ENCODE measurements at places on chromosomes 7 and 10. TPM values are rescaled to one million over a fixed set of nuclear protein-coding genes. Genes with fewer than 3 reads are reported as not detected.
A peak's percentile ranks its signal among the peaks of the same experiment; 100 is the strongest.

GRCh38 chr10:29955329-29955935, 104.0 kb downstream of the JCAD start:
- no peak for DNase-seq

GRCh38 chr7:23022258-23022769, 8.4 kb upstream of the HYCC1 start:
- no peak for DNase-seq

DNA sequence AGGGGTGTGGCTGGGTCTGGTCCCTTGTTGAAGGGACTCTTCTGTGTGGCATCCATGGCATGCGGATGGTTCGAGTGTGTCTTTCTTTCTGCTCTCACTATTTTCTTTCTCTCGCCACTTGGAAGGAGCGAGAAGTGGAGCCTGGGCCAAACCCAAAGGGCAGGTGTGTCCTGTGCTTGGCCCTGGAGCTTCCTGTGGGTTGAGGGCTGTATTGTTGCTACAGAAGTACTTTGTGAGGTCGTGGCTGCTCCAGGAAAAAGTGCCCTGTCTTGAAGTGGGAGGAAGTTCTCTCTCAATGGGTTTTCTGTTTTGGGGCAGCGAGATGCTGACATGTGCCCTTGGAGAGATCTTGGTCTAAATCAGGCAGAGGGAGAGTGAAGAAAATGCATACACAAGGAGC, 72.0 kb downstream of the DOCK1 start:
- DNase-seq = no peak

GRCh38 chr10:72016608-72017300, 52.6 kb downstream of the CHST3 start:
- DNase-seq = no peak

DNA sequence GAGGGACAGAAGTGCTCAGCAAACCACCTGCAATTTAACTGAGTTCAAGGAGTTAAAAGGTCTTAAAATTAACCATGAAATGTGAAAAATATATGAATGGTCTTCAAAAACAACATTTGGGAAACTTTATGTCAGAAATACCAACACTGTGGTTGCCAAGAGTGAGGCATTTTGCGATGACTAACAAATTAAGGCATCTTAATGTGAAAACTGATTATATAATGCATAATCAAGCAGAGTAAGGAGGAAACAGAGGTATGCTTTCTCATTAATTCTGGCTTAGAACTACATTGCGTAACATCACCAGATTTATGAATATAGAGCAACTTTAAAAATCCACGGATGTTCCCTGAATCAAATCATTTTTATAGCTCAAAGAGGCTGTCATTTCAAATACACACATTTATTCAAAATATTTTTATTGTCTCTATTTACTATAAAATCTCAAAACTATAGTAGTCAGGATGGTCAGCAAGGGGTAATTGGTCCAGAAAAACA, 335.5 kb downstream of the LRRTM3 start:
- DNase-seq = no peak

GRCh38 chr10:117472872-117473271, 69.7 kb upstream of the EMX2 start:
- no peak for DNase-seq

DNA sequence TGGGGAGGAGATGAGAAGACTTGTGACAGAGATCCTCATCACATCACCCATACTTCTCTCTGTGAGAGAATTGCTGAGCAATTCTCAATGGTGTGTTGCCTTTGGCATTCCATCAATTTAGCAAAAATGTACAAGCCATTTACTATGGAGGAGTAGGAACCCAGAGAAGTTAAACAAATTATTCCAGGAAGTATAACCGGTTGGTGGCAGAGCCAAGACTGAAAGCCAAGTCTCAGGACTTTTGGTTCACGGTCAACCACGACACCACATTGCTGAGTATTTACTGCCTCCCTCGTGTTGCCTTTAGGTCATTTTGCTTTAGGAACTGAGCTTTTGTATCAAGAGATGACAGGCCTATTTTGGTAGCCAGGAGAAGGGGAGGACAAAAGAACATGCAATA, 88.0 kb upstream of the ELMO1 start:
- DNase-seq = no peak

DNA sequence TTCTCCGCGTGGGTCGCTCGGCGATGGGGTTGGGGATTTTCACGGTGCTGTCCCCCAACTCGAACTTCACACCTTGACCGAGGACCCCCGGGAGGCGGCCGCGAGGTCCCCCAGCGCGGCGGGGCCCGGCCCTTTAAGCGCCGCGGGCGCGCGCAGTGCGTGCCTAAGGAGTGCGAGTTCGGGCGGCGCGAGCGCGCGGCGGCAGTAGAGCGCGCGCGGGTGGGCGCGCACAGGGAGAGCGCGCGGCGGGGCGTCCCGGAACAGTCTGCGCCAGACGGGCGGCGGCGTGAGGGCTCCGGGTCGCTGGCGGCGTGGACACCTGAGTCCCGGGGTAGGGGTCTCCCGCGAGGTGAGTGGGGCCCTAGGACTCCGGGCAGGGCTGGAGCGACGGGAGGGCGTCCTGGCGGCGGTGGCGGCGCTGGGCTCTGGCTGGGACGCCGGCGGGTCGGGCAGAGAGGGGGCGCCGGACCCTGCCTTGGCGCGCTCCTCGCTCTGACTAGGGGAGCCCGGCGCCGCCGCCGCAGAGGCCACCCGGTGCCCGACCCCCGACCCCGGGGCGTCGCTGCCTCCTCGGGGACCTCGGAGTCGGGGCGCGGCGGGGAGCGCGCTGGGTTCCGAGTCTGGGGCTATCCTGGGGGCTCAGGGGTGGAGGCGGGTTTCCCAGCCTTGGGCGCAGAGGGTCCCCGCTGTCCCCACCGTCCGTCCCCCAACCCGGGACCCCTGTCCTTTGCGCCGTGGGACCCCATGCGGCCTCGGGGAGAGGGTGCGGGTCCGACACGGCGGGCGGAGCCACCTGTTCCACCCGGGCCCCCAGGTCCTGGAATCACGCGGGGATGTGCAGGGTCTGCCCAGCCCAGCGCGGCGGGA, at the start of gene PROSER2:
Gene PROSER2 (plus strand): TSS at position 235 of the 867 bp plus-strand sequence. CDS start 28,722 bp downstream, outside the sequence.
- peak; percentile 65 for DNase-seq

DNA sequence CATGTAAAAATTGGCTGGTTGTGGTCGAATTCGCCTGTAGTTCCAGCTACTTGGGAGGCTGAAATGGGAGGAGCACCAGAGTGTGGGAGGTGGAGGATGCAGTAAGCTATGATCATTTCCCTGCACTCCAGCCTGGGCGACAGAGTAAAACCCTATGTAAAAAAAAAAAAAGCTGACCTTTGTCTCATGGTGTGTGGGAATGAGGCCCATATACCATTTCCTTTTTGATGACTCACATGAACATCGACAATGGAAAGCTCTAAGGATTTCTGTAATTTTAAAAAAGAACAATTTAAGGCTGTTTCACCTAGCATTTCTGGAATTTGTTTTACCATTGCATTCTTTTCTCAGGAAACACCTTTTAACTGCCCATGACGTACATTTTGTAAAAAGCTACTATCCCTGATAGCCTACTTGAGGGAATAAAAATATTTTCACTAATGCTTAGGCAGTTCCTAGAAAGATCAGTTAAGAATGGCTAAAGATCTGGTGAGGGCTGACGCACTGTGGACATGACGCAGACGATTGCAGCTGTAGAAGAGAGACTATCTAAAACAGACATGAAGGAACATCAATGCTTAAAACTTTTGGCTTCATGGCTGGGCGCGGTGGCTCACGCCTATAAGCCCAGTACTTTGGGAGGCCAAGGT, 400.6 kb upstream of the IGFBP3 start:
- no peak for DNase-seq

DNA sequence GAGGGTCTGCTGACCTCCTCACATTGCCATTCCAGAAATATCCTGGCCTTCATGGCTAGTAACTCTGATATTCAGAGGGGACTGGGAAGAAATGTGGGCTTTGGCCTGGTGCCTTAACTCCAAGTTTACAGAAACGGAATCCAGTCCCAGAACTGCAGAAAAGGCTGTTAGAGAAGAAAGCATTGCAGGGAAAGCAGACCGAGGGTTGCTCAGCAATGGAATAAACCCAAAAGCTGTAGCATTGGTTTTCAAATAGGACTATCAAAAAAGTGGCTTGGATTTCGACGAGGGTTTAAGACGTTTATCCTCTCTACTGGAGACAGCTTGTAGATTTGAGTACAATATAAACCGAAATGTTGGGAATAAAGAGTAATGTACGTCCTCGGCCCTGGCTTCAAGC, 425.8 kb upstream of the FOXK1 start:
- no peak for DNase-seq

The EPDR1 gene
- total RNA-seq = 33.5 TPM

The SH2D4B gene
- not detected for total RNA-seq

The NPY gene
- not detected for total RNA-seq

The ADAM12 gene
- 2.2 TPM for total RNA-seq

The KIAA1217 gene
- total RNA-seq = 64.9 TPM

The KCNH2 gene
- total RNA-seq = 16.2 TPM

The GDF2 gene
- not detected for total RNA-seq

The ANXA8L1 gene
- total RNA-seq = not detected

The ASIC3 gene
- 2.6 TPM for total RNA-seq

The FAM221A gene
- total RNA-seq = 13.3 TPM

The TMEM229A gene
- not detected for total RNA-seq

The AASS gene
- 9.3 TPM for total RNA-seq

The C1QL3 gene
- total RNA-seq = not detected

The SUN3 gene
- total RNA-seq = not detected
